Activated T-helper 9 cell treated with anti-CD3 and anti-CD28 coated beads, Interleukin-2, amount 50 U/mL, for 16 hours (primary cell): ENCODE measurements at places on chromosomes 7 and 10.

DNA sequence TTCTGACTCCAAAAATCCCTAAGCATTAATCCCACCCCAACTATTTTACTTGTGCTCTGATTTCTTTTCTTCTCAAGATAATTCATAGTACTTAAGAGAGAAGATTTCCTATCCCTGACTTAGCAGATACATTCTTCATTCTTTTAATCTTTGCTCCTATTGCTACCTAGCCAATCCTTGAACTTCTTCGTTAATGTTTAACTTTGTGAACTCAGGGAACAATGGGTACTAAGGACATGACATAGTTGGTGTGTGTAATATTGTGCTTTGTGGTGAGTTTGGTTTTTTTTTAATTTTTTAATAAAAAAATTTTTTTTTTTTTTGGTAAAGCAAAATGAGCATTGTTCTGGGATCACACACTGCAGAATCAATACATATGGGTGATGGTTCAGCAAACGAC lies 166.2 kb downstream of the CHCHD3 start:
- DNase-seq = no peak

DNA sequence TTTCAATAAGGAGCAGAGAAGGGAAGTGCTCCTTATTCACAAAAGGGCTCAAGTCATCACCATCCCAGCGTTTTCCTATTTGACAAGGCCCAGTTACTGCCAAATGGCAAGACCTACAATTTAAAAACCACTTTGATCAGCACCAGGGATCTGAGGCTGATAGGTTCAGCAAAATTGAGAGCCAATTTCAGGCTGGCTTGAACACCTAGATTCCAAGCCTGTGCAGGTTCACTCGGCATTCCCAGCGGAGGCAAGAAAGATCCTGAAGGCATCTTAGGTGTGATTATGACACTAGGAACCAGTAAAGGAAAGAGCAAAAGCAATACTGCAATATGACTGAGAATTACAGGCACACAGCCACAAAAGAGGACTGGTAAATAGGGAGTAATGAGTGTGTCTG lies 441.4 kb downstream of the CALN1 start:
- DNase-seq = no peak

DNA sequence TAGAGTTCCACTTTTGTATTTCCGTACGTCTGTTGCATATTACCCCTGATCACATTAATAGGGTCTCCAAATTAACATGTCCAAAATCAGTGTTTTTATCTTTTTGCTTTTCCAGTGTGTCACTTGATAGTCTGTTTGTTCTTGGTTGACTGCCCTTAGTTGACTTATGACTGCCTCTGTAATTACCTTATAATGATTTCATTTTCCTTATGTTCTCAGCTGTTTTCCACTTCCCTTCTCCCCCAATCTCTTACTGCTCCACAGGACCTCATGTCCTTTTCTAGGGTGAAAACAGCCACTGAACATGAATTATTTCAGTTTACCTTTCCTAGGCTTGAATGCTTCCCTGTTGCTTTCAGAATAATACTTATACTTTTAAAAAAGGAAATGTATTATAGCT lies 54.7 kb downstream of the MAPK8 start:
- no peak for DNase-seq

- no peak for DNase-seq
Observed at GRCh38 chr10:58955615-58956014, 220.8 kb upstream of the PHYHIPL start.

DNA sequence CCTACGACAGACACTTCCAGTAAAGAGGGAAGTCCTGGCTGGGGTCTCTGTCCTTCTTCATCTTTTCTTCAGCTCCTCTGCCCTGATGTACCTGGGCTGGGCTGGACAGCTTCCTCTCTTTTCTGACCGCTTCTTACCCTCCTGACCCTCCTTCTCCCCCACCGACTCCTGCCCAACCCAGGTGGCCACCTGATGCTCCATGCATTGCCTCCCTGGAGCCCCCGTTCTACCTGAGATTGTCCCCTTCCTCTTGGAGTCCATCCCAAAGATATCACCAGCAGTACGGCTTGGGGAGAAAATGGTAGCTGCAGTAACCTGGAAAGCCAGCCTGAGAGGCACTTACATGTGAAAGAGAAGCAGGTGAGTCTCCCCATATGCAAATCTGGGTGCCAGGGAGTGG lies 566.3 kb downstream of the TCERG1L start:
- no peak for DNase-seq

DNA sequence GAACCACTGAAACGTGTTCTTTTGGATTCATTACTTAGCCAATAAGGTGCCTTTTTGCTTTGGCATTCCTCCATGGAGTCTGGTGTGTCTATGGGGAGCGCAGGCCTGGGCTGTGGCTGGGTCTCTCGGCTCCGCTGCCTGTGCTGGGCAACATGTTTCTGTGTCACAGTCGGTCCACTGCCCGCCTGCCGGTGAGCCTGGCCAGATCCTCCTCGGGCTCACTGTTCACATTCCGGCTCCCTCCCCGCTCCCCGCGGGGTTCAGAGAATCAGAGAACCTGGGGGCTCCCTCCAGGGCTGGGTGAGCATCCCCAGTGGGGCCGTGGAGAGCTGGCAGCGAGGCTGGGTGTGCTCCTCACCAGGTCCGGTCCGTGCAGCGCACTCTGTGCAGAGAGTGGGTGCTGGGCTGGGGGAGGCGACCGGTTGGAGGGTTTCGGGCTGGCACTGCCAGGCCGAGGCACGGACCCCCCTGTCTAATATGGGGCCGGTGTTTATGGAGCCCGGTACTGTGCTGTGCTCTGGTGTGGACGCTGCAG lies 70.4 kb downstream of the INPP5A start:
- no peak for DNase-seq

- no peak for DNase-seq
Observed at GRCh38 chr10:91424016-91424415, 13.9 kb downstream of the HECTD2 start.

- DNase-seq = peak; percentile 7
Observed at GRCh38 chr10:98041352-98042043, 11.1 kb upstream of the CRTAC1 start.

DNA sequence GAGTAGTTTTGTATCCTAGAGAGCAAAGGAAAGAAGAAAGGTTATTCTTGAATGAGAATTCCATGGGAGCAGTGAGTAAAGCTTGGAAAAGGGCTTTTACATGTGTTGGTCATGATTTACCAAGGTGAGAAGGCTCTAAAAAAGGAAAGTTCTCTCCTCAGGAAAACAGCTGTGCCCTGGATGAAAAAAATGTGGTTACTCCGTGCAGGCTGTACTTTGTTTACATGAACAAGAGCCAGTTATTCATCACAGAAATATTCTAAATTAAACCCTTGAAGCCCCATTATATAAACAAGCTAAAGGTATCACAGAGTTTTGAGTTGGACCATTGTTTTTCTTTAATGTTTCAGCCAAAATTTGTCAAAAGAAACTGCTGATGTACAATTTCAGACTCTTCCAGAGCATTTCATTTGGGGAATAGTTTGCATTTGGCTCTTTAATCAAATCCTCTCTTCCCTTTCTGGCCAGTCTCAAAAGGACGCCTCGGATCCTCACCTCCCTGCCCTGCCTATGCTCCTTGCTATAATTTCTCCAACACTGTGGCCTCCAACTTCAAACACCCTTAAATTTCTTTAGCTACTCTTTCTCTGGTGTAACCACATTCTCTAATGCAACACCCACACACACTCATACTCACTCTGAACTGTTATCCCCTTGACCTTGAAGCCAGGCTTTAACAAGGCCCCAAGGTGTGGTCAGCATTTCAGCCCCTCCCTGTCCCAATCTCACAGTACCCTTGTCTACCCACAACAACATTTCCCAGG lies 47.4 kb downstream of the AFAP1L2 start:
- DNase-seq = no peak

DNA sequence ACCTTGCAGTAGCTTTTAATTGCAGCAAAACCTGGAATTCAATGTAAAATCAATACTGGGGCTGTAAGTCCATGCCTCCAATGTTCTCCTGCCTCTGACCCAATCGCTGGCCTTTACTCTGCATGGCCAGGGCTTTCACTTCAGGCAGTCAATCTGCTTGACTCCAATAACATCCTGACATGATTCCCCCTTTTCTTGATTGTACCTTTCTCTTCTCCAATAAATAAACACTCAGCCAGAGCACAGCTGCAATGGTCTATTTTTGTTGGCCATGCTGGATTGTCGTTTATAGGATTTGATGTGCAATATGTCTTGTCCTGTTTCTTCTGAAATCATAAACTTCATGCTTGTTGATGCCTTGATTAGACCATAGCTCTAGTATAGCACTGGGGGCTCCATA lies 97.8 kb upstream of the COL1A2 start:
- no peak for DNase-seq

DNA sequence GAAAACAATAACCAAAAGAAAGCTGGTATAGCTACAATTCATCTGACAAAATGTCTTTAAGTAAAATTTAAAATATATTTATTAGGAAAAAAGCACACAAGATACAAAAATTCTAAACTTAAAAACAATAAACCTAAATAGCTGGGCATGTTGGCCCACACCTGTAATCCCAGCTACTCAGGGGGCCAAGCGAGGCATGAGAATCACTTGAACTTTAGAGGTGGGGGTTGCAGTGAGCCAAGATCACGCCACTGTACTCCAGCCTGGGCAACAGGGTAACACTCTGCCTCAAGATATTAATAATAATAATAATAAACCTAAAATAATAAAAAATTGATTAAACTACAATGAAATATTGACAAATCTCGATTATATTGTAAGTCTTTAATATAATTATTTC lies 77.8 kb upstream of the PDK4 start:
- no peak for DNase-seq
